ENCODE measurements at places on chromosomes 7 and 10.

DNA sequence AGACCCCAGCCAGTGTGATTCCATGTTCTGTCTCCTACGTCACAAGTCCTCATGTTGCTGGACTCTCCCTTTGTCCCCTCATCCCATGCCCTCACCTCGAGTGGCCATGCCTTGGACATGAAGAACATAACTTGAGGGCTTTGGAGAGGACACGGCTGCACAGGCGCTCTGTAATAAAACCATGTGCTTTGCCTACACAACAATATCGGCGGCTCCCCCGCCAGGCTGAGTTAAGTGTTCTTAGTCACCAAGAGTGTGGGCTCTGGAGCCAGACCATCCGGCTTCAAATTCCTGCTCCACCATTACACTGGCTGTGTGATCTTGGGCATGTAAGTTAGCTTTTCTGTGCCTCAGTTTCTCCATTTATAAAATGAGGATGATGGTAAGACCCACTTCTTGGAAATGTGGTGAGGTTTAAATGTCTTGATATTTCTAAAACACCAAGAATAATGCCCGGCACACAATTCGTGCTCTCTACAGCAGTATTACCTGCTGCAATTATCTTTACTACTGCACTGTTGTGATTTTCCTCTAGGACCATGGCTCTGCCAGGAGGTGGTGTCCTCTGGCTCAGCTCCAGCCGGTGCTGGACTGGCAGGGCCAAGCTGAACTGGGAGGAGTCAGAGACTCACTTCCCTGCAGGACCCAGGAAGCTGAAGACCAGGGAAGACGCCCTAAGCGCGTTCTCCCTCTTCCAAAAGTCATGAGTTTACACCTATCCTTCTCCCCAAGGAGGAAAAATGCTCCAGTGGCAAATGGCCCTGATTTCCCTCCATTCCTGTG is 15.7 kb downstream of the SLIT1 start:
- DNase-seq = peak; percentile 9

DNA sequence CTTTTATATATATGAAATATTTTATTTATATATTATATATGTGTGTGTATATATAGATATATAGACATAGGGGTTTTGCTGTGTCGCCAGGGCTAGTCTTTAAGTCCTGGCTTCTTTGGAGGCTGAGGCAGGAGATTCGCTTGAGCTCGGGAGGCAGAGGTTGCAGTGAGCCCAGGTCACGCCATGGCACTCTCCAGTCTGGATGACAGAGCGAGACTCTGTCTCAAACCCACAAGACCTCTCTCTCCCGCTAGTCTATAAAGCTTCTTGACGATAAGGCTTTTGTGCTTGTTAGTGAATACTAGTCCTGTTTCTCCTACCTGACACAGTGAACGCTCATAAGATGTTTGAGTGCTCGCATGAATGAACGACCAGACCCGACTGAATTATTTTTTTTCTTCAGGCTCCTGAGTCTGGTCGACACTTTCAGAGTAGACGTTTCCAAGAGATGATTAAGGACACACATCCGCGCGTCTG is 577 bp upstream of the DDX21 start:
- no peak for DNase-seq

DNA sequence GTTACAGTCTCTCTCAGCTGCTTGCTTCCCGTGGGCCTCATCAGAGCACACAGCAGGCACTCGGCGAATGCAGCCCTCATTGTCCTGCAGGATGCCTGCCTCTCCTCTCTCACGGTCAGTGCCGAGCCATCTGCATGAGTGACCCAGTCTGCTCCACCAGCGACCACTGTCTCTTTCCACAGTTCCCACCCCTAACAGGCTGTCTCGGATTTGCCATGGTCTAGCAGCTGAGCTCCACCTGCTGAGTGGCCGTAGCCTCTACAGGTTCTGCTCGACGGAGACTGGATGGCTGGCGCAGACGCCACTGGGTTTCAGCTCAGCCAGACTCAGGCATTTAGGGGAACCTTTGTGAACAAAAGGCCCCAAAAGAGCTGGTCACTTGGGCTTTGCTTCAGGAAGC is 209.4 kb upstream of the FOXK1 start:
- DNase-seq = peak; percentile 39

DNA sequence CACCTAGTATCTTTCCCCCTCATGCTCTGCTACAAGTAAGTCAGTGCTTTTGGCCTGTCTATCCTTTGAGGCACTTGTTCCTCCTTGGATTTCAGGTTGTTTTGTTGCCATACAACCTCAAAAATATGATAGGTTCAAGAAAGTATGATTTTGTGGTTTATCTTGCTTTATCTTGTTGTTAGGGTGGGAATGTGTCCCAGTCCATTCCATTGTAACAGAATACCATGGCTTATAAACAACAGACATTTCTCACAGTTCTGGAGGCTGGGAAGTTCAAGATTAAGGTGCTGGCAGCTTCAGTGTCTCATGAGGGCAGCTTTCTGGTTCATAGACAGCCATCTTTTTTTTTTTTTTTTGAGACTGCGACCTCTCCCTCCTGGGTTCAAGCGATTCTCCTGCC is 72.1 kb downstream of the TMEM270 start:
- DNase-seq = no peak

DNA sequence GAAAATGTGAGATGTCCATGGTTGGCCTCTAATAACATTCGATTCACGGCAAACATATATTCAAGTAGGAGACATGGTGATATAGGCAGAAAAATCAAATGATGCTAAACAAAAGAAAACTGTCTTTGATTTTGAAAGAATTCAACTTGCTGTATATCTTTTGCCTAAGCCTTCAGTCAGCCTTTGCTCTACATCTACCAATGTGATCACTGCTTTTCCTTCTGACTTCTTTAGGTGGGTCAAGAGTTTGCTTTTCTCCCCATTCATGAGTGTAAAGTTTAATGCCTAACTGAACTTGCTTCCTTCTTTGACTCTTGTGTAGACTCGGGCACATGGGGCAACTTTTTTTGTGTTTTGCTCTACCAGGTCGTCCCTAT is 417 bp upstream of the HIF1AN start:
- no peak for DNase-seq

- peak; percentile 95 for DNase-seq
Observed at GRCh38 chr7:138359870-138360559, 100.0 kb upstream of the TRIM24 start.

DNA sequence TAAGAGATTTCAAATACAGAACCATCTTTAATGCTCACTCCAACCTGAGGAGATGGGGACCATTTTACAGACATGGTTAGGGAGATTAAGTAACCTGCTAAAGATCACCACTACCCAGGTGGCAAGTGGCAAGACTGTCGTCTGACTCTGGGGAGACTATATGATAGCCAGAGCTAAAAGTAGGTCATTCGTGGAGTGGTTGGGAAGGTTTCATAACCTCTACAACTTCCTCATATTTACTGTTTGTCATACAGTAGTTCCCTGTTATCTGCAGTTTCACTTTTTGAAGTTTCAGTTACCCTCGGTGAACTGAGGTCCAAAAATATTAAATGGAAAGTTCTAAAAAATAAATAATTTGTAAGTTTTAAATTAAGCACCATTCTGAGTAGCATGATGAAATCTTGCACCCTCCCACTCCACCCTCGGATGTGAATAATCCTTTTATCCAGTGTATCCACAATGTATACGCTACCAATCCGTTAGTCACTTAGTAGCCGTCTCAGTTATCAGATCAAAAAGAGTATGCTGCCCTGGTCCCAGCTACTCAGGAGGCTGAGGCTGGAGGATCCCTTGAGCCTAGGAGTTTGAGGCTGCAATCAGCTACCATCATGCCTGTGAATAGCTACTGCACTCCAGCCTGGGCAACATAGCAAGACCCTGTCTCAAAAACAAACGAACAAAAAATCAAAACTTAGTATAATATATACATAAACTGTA is 14.9 kb upstream of the LGI1 start:
- DNase-seq = no peak

DNA sequence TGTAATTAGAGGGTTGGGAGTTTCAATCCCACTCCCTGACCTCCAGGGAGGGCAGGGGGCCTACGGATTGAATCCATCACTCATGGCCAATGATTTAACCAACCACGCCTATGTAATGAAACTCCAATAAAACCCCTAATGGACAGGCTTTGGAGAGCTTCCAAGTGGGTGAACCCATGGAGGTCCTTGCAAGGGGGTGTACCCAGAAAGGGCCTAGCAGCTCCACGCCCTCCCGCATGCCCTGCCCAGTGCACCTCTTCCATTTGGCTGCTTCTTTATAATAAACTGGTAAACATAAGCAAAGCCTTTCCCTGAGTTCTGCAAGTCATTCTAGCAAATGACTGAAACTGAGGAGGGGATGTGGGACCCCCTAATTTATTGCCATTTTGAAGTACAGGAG is 280.1 kb downstream of the FRMD4A start:
- DNase-seq = no peak

DNA sequence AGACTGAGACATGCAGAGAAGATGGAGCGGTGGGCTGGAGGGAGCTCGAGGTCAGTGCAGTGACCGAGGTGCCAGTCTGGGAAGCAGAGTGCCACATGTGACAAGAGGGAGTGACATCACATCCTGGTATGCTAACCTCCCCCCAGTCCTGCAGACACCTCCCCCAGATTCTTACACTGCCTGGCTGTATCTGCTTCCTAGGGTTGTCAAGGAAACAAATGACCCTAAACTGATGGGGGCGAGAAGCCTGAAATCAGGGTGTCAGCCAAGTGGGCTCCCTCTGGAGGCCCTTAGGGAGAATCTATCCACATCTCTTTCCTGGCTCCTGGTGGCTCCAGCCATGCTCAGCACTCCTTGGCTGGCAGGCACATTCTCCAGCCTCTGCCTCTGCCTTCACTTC is 316.1 kb upstream of the ZMIZ1 start:
- no peak for DNase-seq

- no peak for DNase-seq
Observed at GRCh38 chr7:2586326-2587020, 27.7 kb downstream of the IQCE start.

GRCh38 chr7:74282748-74283459 is 6.3 kb upstream of the CLIP2 start:
- DNase-seq = no peak

DNA sequence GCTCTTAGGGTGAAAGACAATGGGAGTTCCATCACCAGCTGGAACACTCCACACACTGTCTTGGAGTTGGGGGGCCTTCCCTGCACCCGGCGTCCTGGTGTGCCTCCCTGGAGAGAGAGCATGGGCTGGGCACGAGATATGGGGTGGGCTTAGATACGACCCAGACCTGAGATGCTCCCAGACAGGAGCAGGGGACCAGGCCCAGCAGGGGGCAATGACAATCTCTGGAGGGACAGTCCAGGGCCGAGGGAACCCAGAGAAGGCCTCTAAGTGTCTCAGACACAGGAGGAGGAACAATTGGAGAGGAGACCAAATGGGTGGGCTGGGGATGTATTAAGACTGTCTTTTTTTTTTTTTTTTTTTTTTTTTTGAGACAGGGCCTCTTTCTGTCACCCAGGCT is 40.0 kb downstream of the MYL10 start:
- no peak for DNase-seq

GRCh38 chr10:29397221-29397620 is 108.4 kb downstream of the LYZL1 start:
- DNase-seq = no peak

- no peak for DNase-seq
Observed at GRCh38 chr10:126867567-126868365, 37.5 kb upstream of the DOCK1 start.

GRCh38 chr7:142784096-142784495 is 13.3 kb downstream of the PRSS2 start:
- no peak for DNase-seq

DNA sequence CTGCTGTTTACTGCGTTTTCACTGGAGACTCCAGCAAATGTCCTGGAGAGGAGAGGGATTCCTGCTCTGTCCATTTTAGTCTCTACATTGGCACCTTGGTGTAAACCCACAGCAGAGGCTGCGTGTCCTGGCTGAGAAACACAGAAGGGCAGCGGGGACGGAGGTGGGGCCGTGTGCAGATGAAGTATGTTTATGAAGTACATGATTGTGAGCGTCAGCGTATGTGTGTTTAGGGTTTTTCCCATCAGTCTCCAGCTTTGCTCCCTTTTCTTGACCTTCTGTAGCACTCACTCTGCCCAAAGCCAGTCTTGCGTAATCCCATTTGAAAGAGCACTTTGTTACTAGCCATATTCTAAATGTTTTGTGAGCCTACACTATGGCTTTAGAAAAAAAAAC is 750.7 kb upstream of the SORCS1 start:
- DNase-seq = no peak

GRCh38 chr7:45104844-45105587 is 6.5 kb downstream of the TBRG4 start:
- no peak for DNase-seq
